ENCODE measurements at places on chromosomes 6 and 20.

- DNase-seq = no peak
Measured at GRCh38 chr6:52152711-52153160, 33.4 kb upstream of the IL17A start.

DNA sequence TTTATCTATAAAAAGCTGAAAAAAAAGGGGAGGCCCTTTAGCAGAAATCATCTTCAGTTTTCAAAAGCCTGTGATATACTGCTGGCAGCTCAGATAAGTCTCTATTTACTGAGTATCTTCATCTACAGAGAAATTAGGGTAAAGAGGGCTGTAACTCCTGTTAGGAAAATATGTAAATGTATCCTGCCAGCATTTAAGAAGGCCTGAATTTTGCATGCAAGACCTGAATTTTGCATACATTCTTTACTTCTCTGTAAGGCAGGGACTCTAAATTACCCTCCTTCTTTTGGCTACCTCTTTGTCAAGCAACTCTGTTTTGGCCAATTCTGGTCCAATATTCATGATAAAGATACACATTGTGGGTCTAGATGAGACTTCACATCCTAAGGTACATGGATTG is 150.6 kb upstream of the SPACA1 start:
- no peak for DNase-seq

- no peak for DNase-seq
Measured at GRCh38 chr6:6788394-6789032, 200.0 kb downstream of the LY86 start.

DNA sequence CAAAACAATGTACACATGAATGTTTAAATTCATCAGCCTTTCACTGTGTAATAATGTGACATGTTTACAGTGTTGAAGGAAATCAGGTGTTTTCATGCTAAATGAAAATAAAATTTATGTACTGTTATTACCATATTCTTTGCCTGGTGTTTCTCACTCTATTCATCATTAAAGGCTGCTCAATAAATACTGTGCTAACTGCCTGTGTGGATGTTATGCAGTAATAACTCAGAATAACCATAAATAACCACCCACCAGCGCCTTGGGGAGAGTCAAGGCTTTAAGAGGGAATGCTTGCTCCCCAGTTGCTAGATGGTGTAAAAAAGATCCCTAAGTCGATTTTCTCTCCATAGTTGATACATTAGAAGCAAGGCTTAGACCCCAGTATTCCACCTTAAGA is 299.9 kb downstream of the EYA4 start:
- DNase-seq = no peak

DNA sequence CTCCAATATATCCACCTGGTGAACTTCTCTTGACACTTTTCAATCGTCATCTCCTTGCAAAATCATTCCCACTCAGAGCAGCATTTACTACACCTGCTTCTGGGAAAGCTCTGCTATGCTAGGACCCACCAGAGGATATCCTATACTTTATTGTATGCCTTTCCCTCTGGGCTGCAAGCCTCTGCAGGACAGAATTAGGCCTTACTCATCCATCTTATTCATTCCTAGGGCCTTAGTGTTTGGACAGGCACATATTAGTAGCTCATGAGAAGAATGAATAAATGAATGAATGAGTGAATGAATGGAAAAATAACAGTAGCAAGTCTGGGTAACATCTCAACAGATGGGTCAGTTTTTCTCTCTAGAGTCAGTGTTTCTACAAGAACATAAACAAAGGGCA is 216.1 kb downstream of the MAFB start:
- no peak for DNase-seq

DNA sequence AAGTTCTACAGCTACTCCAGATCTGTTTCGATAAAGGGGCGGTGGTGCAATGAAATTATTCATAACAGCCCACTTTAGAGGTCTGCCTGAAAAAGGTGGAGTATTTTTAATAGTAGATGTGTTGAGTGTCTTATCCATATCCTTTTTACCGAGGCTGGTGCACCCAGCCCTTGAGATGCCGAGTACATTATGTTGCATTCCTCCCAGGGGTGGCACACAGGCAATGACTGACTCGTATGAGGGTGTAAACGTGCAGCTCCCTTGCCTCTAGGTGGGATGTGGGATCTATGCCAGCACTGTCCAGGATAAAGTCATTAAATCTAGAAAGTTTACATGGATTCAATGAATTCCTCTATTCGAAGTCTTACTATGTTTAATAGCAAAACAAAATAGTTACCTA is 355.6 kb downstream of the PLCB1 start:
- no peak for DNase-seq

All from skeletal muscle cell (primary cell).